Dermis blood vessel endothelial cell (primary cell): ENCODE measurements at places on chromosomes 16 and 17.

DNA sequence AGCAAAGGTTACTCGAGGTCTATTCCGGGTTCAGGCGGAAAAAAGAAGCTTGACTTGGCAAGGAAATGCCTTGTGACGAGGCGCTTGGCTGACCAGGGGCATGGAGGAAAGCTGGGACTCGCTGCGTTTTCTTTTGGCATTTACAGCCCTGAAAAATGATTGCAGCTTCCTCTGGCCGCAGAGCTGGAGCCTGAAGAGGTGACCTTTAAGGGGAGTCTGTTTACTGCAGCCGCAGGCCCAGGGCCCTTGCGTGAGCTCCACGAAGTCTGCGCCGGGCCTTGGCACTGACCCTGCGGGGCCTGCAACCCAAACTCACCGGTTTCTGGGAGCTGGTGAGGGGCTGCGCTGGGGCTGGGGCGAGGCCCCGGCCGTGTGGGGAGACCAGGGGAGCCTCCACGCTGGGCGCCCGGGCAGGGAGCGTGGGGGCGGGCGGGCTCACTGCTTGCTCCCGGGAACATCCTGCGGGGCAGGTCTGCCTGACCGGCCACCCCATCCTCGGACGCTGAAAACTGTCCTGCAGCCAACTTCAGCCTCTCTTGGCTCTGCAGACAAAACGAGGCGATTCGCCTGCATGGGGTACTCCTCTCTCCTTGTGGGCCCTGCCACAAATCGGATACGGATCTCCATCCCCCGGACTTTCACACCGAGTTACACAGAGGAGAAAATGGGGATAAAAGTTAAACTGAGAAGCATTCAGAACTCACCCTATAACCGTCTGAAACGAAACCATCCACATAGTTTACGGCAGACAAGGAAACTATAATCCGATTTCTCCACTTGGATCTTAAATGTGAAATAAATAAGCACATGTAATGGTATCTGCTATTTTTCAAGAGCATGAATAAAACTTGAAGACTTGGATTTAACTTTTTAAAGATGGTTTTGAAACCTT lies 206.3 kb upstream of the FOXF1 start:
- DNase-seq = peak; percentile 17

- DNase-seq = no peak
Measured at GRCh38 chr16:57826052-57826451, 23.8 kb upstream of the KIFC3 start.

DNA sequence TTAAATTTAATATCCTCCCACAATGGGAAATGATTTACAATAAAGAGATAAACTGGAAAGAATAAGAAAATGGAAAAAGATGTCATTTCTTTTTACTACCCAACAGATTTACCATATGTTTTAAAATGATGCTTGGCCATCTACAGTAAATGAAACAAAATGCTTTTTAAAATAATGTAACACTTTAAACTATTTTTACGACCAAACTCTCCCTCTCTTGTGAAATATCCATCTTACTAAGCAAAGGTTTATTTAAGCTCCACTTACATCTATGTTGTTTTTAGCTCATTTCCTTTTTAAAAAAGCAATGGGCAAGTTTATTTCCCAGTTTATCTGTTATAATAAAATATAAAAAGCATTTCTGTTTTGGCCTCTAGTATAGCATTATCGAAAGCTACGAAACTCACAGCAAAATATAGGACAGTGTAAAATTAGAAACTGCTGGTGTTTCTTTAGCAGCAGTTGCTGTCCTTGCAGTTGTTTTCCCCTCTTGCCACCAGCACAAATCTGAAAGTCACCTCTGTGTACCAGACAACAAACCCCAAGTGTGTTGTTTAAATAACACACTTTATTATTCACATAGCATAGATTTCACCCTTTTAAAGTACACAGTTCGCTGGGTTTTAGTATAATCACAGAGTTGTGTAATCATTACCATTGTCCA lies 195.1 kb downstream of the CDRT15L2 start:
- DNase-seq = no peak

- no peak for DNase-seq
Measured at GRCh38 chr17:52156576-52157570, 1.6 kb downstream of the CA10 start.

DNA sequence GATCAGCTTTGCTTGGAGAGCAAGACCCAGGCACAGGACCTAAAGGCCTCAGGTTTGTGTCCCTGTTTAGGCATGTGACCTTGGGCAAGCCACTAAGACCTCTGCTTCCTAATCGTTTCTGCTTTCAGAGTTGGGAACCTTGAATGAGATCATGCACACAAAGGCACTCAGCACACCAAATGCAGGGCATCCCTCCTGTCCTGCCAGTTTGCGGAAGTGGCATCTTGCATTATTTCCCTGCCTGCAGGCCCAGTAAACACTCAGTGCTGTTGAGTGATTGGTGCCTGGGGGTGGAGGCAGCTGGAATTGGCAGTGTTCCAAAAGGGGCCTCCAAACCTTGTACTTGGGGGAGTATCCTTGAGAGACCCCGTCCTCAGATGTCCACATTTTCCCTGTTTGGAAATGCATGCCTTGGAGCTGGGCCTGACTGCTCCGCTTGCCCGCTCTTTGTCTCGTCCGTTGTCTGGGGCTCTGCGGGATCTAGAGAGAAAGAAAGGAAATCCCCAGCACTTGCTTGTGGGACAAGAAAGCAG lies 28.7 kb downstream of the MRM1 start:
- DNase-seq = no peak

DNA sequence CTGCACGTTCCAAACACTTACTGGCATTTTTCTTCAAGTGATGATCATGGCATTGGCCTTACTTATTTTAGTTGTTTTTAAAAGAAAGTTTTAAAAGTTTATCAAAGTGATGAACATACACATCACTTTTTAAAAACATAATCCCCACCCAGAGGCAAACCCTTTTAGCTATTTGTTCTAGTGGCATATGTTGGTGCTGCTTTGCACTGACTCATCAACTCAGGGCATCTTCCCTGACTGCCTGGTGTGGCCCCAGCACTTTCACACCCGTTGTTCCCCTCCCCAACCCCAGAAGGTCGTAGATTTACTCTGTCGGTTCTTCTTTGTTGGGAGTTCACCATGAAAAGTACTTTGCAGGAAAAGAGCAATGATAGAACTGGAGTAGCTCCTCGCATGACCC lies 161.3 kb downstream of the RPTOR start:
- DNase-seq = no peak

- no peak for DNase-seq
Measured at GRCh38 chr16:76114681-76115080, 162.5 kb upstream of the CNTNAP4 start.

DNA sequence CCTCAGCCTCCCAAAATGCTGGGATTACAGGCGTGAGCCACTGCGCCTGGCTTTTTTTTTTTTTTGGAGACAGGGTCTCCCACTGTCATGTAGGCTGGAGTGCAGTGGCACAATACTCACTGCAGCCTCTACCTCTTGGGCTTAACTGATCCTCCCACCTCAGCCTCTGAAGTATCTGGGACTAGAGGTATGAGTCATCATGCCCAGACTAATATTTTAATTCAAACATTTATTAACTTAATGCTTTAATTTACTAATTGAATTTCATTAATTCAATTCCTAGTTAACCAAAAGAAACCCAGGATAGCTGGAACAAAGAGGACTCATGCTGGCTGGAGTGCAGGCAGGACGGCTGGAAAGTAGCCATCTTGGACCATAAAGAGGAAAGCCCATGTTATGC lies 14.0 kb upstream of the KPNB1 start:
- DNase-seq = no peak

GRCh38 chr16:21302454-21302853 lies 24.4 kb upstream of the CRYM start:
- no peak for DNase-seq

DNA sequence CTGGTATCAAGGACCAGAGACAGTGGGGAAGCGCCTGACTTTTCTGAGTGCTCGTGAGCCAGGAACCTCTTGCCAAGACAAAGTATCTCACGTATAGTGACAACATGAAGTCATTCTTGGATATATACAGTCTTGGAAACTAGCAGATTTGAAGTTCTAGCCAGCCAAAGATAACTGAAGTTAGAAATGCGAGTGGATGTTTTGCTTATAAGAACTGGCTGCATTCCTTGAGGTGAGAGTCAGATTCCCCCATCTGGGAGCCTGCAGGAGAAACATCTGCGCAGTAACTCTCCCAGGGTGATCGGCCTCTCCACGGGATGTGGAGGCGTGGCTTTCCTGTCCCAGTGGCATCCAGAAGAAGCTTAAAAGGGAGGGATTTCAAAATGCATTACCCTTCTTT lies 89.8 kb downstream of the SHISA6 start:
- DNase-seq = no peak

- DNase-seq = peak; percentile 90
Measured at GRCh38 chr17:56867948-56868376, 34.0 kb downstream of the DGKE start.

GRCh38 chr17:81578038-81578441 lies 25.9 kb upstream of the FAAP100 start:
- DNase-seq = no peak

DNA sequence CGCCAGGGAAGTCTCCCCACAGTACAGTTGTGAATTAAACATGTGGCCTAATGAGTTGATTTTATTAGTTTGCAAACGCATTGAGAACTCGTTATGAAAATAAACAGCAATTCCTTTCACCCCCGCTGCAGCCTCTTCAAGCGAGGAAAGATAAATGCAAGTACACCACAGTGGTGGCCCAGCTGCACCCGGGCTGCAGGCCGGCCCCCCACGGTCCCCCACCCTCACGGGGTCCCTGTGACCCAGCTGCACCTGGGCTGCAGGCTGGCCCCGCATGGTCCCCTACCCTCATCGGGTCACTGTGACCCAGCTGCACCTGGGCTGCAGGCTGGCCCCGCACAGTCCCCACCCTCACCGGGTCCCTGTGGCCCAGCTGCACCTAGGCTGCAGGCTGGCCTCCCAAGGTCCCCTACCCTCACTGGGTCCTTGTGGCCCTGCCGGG lies 32.2 kb downstream of the SDK2 start:
- no peak for DNase-seq

DNA sequence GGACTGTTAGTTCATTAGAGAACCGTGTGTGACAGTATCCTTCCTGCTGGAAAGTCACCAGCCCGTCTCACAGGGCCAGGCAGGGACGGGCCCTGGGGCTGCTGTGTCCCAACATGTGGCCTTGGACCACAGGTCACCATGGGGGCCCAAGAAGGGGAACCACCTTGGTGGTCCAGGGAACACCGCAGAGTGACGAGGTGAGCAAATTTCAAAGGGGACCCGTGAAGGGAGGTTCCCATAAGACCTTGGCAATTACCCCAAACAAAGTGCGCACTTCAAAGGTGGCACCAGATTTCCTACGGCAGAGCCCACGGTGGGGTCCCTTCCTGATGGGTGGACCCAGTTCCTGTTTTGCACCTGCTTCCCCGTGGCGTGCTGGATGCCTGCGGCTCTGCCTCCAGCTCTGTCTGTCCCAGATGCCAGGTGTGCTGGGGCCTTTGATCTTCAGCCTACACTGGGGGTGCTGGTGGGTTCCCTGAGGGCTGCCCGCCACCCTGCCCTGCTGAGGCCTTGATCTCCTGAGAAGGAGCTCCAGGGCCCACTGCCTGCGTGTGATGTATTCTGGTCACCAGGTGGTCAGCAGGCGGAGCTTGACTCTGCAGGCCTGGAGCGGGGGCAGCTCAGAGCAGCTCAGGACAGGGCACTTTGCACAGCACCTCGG lies 27.0 kb downstream of the SLC7A5 start:
- no peak for DNase-seq

GRCh38 chr17:31740611-31741082 lies 118.4 kb downstream of the COPRS start:
- no peak for DNase-seq

- no peak for DNase-seq
Measured at GRCh38 chr17:67995570-67996263, 552 bp downstream of the C17orf58 start.

DNA sequence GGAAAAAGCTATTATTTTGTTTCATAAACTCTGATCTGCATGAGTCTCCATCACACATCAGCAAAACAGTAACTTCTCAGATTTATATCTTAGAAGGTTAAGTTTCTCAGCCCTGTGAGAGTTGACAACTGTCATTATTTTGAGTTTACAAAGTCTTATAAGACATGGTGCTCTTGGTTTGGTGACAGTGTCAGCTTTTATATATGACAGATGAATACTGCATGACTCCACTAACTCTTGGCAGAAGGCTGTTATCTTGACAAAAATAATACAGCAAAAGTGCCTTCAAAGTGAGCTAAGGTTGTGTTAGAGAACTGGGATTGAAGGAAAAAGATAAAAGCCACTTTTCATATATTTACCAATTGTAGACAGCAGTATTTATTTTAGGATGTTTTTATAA lies 528.4 kb upstream of the SOX9 start:
- DNase-seq = no peak

DNA sequence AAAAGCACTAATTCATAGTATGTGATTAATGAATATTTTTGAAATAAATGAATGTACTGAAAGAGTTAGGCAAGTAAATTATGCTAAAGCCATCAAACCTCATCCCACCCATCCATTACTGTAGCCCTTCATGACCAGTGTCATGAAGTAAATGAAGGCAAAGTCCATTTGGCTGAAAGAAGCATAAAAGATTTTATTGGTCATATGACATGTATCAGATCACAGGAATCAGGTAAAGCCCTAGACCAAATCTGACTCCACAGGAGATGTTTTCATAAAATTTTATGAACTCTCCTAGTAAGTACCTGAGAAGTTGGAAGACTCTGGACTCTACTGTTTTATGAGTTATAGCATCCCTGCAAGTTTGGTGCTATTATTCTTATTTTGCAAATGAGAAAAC lies 213.5 kb downstream of the TMEM114 start:
- no peak for DNase-seq

- no peak for DNase-seq
Measured at GRCh38 chr16:8768692-8769091, 28.7 kb downstream of the TMEM186 start.

- DNase-seq = no peak
Measured at GRCh38 chr17:78890498-78890897, 12.5 kb downstream of the CEP295NL start.

DNA sequence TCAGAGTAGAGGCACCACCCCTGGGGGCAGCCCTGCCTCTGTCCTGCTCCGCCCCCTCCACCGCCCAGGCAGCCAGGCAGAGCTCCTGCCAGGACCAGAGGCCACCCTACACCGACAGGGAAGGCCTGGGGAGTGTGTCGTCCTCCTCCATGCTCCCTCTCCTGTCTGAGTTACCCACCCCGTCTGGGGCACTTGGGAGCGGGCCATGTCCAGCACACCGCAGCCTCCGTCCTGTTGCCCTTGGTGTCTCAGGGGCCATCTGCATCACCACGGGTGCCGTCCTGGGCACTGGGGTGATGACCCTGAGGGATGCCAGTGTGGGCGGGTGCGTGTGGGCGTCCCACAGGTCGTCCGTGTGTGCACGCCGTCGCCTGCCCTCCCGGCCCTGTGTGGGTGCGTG lies 65.3 kb upstream of the ZNF750 start:
- DNase-seq = no peak

- no peak for DNase-seq
Measured at GRCh38 chr16:64449506-64449905, 672.4 kb downstream of the CDH11 start.
